ENCODE measurements at places on chromosomes 3 and 15.
A peak's percentile ranks its signal among the peaks of the same experiment; 100 is the strongest.

GRCh38 chr3:24604215-24604614, 109.6 kb upstream of the THRB start:
- DNase-seq: no peak

- no peak for DNase-seq
These were observed 213.1 kb downstream of the OSBPL10 start for GRCh38 chr3:31767920-31768319.

GRCh38 chr3:183551930-183552329, 3.6 kb downstream of the KLHL6 start:
- no peak for DNase-seq

GRCh38 chr3:48014358-48014757, 1.9 kb downstream of the MAP4 start:
- DNase-seq: no peak

- no peak for DNase-seq
These were observed 256.3 kb upstream of the TMCO5A start for GRCh38 chr15:37678124-37678523.

DNA sequence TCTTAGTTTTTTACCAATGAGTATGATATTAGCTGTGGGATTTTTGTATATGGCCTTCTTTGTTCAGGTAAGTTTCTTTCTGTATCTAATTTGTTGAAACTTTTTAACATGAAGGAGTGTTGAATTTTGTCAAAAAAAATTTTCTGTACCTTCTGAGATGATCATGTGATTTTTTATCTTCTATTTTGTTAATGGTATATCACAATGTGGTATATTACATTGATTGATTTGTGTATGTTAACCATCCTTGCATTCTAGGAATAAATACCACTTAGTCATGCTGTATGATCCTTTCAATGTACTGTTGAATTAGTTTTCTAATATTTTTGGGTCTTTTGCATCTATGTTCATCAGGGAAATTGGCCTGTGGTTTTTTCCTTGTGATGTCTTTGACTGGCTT, 92.5 kb upstream of the MNS1 start:
- DNase-seq: no peak

DNA sequence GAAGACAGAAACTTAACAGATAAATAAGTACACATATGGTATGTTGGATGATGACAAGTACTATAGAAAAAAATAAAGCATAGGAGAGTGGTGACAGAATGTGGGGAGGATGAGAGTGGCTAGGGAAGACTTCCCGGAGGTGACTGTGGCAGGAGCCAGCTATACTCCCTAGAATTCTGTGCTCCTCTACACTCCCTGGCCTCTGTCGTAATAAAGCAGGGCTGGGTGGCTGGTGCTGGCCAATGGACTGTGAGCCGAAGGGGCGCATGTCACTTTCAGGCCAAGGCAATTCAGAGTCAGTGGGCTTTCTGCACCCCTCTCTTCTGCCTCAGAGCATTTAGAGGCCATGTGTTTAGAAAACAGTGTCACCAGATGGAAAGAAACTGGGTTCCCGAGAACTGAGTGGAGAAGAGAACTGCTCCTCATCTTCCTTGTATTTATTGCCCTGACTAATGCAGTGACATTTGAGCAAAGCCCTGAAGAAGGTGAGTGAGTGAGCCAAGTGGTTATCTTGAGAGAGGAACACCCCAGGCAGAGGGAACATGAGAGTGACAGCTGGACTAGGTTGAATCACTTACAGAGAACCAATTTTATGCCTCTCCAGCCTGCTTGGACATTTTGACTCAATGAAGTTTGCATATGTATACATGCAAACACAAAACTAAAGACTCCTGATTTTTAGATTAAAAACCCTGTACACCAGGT, 5.2 kb upstream of the VPS8 start:
- no peak for DNase-seq

GRCh38 chr3:166593776-166594175, 756.6 kb upstream of the BCHE start:
- DNase-seq: no peak

- DNase-seq: peak; percentile 44
These were observed 100.0 kb upstream of the IGF1R start for GRCh38 chr15:98548139-98548971.

GRCh38 chr3:168002786-168003368, 92.8 kb downstream of the GOLIM4 start:
- no peak for DNase-seq

- no peak for DNase-seq
These were observed 127.4 kb upstream of the ABHD17C start for GRCh38 chr15:80567721-80568157.
